Myometrial cell (primary cell): ENCODE measurements at places on chromosomes 13 and 19. TPM values are rescaled to one million over a fixed set of nuclear protein-coding genes. Genes with fewer than 3 reads are reported as not detected.

Gene NXNL1
- total RNA-seq: not detected in 2 replicates

Gene VN1R4
- total RNA-seq: not detected in 2 replicates

Gene NOP53
- total RNA-seq: 141 and 171 TPM in 2 replicates

Gene BLVRB
- total RNA-seq: 93.9 and 158 TPM in 2 replicates

Gene CD79A
- 0.35 TPM in 1 of 2 replicates, not detected in the other for total RNA-seq

Gene C19orf38
- not detected in 2 replicates for total RNA-seq

Gene S1PR2
- total RNA-seq: 8.1 and 8.5 TPM in 2 replicates

Gene CABP5
- total RNA-seq: not detected in 2 replicates

Gene PEG3
- 0.29 TPM in 1 of 2 replicates, not detected in the other for total RNA-seq

Gene PLIN4
- 0.71 and 1.2 TPM in 2 replicates for total RNA-seq

Gene CLIP3
- 9.2 and 11.5 TPM in 2 replicates for total RNA-seq

Gene HSD17B14
- total RNA-seq: 2.3 and 8.2 TPM in 2 replicates

Gene XAB2
- total RNA-seq: 42.2 and 45.3 TPM in 2 replicates

Gene ZNF730
- under 0.01 TPM in 2 replicates for total RNA-seq

Gene IFNL1
- not detected in 2 replicates for total RNA-seq

Gene EPS8L1
- 1.2 and 12.1 TPM in 2 replicates for total RNA-seq

Gene ADGRE1
- total RNA-seq: not detected in 2 replicates

Gene HSPB6
- 25.7 and 41.2 TPM in 2 replicates for total RNA-seq

Gene ERICH6B
- total RNA-seq: not detected in 2 replicates

Gene GPC6
- total RNA-seq: 8.4 and 9.6 TPM in 2 replicates

Gene ZNF419
- 4.6 and 6.7 TPM in 2 replicates for total RNA-seq

Gene FXYD1
- total RNA-seq: not detected in 2 replicates

Gene SLC7A10
- not detected in 2 replicates for total RNA-seq

Gene KLK12
- total RNA-seq: not detected in 2 replicates

Gene FAM32A
- total RNA-seq: 103 and 112 TPM in 2 replicates

Gene NKG7
- total RNA-seq: not detected in 2 replicates

Gene ZNF793
- total RNA-seq: 0.58 and 1.1 TPM in 2 replicates

Gene SPACA4
- total RNA-seq: not detected in 2 replicates

Gene CCDC159
- total RNA-seq: 12.6 and 12.7 TPM in 2 replicates

Gene PRR36
- total RNA-seq: not detected in 2 replicates

Gene FLT1
- 5.2 and 9.4 TPM in 2 replicates for total RNA-seq

Gene ZNF211
- 2.6 and 7.4 TPM in 2 replicates for total RNA-seq

Gene ZNF177
- 0.29 and 0.71 TPM in 2 replicates for total RNA-seq

Gene PSG11
- total RNA-seq: 0.71 TPM in 1 of 2 replicates, not detected in the other

Gene ZMYM2
- 27.1 and 40.4 TPM in 2 replicates for total RNA-seq

Gene SLITRK6
- total RNA-seq: not detected in 2 replicates

Gene SHKBP1
- 77.6 and 99.4 TPM in 2 replicates for total RNA-seq

Gene KASH5
- not detected in 2 replicates for total RNA-seq

Gene ANGPTL8
- not detected in 2 replicates for total RNA-seq

Gene NLRP5
- total RNA-seq: not detected in 2 replicates
